ENCODE measurements at places on chromosomes 5 and 9. TPM values are rescaled to one million over a fixed set of nuclear protein-coding genes. Genes with fewer than 3 reads are reported as not detected.

The SLC24A2 gene
- not detected for polyA plus RNA-seq

The TAF7 gene
- 191 TPM for polyA plus RNA-seq

The SCGB3A1 gene
- polyA plus RNA-seq, result not detected

The SLC9A3 gene
- polyA plus RNA-seq, result 0.66 TPM

The OR1L8 gene
- polyA plus RNA-seq, result 0.64 TPM

The FBP1 gene
- 25.5 TPM for polyA plus RNA-seq

- DNase-seq, result no peak
Observed at GRCh38 chr5:16970260-16970659, 34.2 kb upstream of the MYO10 start.

- DNase-seq, result peak; percentile 85
Observed at GRCh38 chr5:65721720-65722574, at the start of the genes NLN and SGTB. TSS of gene NLN (plus strand) at chr5:65722205. CDS start at chr5:65722374, 169 bp downstream. TSS of gene SGTB (minus strand) at chr5:65722109. CDS start at chr5:65720807, 1,302 bp downstream.

DNA sequence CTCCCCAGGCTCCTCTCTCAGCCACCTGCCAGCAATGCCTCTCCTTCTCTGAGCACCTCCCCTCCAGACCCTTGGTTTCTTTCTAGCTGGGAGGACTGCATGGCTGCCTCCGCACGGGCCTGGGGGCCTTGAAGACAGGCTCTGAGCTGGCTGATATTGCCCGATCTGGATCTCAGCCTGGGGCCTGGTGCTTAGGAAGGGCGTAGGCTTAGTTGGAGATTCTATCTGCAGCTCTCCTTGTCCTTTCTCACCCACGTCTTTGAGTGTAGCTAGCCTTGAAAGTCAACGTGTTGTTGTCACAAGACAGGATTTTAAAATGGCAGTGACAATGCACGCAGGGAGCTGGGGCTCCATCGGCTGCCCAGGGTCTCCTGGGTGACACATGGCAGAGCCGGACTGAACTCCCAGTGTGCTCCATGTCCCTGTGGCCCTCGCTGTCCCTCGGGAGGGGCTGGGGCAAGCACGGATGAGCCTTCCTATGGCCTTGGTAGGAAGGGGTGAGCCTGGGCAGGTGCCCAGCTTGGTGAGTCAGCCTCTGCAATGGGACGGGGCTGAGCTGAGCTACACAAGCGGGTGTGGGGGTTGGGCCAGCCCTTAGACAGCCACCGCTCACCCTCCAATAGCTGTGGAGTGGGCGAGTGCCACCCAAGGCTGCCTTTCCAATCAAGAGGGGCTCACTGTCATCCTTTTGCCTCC lies 9.4 kb downstream of the ADAMTSL2 start:
- no peak for DNase-seq

DNA sequence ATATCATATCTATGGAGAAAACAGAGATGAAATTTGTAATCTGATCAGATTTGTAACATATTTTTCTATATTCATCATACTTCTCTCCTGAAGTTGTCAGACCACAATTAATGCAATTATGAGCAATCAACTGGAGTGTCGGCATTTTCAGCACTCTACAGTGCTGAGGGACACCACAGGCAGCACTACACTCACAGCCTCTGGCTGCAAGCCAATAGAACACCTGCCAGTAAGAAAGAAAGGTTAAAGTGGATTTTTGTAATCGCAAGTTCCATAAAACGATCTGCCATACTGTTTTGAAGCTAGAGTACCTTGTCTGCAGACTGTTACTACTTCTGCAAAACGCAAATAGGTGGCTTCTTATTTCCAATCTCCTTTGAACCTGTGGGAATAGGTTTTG lies 147.6 kb downstream of the ADAMTS6 start:
- DNase-seq, result no peak

DNA sequence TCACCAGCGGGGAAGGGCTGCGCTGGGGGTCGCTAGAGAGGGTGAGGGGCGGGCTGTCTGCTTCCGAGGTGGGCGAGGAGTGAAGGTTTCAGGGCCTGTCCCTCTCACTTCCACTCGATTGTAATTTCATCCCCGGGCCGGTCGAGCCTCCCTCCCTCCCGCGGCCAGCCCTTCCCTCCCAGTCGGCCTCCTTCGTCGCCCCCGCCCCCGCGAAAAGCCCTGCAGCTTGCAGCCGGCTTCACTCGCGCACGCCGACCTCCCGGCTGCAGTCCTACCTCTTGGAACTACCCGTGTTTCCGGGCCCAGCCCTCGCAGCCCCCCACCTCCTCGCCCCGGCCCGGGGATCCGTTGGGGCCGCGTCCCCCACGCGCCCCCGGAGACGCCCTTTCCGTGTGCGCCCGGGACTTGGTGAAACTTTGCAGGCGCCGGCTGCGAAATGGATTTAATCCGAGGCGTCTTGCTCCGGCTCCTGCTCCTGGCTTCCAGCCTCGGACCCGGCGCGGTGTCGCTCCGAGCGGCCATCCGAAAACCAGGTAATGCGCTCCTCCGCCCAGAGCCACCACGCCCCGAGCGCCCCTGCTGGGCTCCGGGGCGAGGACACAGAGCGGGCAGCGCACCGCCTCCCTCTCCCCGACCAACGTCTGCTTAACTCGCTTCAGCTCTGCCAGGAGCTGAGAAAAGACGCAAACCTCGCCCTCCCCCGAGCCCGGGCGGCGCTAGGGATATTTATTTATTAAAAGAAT lies at the start of gene EGFLAM:
Gene EGFLAM (plus strand): TSS at position 241 of the 743 bp plus-strand sequence. CDS start 196 bp downstream, at position 437.
- no peak for DNase-seq

- DNase-seq, result no peak
Observed at GRCh38 chr5:137833463-137833862, 34.2 kb upstream of the MYOT start.

- no peak for DNase-seq
Observed at GRCh38 chr9:38284039-38284575, 108.4 kb upstream of the ALDH1B1 start.

DNA sequence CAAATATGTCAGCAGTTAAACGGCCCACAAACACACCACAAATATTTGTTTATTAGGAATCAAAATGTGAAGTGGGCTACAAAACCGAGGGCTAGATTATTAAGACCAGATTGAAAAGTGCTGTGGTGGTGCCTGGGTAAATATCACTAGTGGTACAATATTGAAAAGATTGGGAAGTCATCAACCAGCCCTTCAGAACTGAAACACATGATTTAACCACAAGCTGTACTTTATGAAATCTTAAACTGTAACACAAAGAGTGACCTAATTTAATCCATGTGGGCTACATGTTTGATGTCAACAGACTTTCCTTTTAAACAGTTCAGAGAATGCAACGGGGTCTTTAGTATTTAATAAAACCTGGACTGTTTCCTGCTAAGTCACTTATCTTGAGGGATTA lies 182.3 kb downstream of the SPATA31D1 start:
- no peak for DNase-seq

DNA sequence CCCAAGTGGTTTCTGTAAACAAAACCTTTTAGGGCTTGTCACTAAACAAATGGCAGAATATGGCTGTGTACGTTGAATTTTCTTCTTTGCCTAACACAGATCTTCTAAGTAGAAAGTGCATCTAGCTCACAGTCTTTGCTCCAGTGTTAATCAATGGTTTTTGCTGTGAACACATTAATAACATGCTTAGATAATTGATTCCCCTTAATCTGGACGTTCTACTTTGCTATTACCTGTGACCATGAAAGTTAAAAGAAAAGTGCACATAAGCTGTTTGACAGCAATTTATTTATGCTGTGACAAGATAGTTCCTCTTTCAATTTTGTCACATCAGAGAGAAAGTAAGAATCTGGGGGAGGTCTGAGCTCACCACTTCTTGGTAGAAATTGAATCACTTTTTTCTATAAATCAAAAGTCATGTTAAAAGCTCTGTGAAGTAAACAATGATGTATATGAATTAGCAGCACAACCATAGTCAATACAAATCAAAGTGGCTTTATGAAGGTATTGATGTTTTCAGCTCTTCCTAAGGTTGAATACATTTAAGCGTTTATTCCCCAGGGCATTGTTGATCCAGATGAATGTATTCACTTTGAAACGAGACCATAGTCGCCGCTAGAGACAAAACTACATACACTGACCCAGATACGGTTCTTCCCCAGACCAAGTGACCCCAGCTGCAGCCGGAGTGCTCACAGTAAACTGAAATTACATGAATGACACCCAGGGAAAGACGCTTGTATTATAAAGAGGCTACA lies 174.6 kb upstream of the ZNF608 start:
- no peak for DNase-seq

DNA sequence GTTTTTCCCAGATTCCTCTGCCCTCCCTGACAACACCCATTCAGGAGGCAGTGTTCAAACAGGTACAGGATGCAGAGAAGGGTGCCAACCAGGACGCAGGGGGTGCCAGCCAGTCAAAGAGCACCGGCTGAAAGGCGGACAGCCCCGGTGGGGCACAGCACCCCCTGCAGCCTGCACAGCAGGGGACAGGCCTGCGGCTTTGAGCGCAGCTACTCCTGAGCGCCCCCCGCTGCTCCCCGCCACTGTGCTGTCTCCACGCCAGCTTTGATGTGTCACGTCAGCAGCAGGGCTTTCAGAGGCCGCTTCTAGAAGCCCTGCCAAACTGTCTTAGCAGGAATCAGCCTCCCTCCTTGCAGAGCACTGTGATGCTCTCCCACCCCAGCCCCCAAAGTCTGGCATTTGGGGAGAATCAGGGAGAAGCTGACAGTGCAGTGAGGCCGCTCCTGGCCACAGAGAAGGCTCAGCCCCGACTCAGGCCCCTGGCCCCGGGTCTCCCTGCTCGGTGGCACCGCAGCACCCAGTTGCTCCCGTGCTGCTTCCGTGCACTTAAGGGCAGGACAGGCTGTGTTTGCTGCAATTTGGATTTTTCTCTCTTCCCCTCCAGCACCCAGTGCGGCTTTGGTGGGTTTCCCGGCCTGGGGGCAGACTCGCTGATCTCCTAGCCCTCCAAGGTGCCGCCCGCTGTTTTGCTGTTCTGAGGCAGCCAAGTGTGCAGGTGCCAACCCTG lies 20.3 kb downstream of the AK8 start:
- DNase-seq, result no peak

DNA sequence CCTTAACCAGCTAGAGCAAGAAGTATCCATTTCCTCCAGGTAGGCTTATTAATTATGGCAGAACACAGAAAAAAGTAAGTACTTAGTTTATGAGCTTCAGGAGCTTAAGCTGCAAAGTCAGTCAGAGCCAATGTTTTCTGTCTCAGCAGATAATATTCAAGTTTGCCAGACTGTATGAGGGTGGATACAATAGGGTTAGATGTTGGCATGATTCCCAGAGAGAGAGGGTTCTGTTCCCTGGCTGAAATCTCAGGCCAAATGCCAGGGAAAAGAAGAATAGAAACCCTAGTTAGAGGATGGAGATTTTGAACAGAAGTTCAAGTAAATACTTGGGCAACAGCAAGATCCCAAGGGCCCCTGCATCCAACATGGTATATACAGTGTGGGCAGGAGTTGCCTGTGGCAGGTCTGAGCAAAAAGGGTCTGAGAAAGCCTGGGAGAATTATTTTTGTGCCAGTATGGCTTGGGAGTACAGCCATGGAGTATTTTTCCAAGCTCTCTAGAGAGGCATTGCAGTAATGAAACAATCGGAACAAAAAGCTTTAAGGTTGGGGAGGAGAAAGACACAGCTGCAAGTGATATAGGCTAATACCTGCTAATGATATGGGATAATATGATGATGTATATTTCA lies 31.0 kb upstream of the ISOC1 start:
- DNase-seq, result no peak

GRCh38 chr5:142680605-142681259 lies 5.2 kb downstream of the FGF1 start:
- DNase-seq, result no peak

DNA sequence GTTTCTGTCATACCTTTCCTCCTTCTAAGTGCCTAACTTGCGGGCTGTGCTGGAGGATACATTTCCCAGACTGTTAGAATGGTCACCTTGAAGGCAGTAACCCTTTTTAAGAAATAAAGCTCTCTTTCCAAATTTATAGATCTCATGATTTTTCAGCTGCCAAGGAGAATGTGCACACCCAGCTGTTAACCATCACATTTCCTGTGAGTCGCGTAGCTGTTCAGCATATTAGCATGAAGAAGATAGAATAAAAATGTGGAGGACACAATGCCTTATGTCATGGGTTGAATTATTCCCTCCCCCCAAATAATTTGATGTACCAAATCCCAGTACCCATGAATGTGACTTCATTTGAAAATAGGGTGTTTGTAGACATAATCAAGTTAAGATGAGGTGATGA lies 729.4 kb downstream of the MTRR start:
- no peak for DNase-seq

GRCh38 chr9:84212982-84213381 lies 127.6 kb downstream of the SLC28A3 start:
- no peak for DNase-seq

- no peak for DNase-seq
Observed at GRCh38 chr9:108857572-108857971, 1.8 kb upstream of the ACTL7B start.

DNA sequence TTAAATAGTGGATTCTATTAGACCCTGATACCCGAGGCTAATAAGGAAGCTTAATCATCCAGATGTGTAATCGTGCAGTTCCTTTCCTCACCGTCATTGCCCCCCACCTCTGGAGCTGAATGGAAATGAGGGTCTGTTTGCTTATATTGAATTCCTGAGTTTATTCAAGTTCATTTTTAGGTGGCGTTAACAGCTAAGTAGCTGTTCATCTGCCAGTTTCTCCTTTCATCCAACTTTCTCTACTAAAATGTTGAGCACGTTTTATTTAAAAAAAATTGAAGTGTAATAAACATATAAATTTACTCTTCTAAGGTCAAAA lies 291.0 kb downstream of the DOCK8 start:
- no peak for DNase-seq

DNA sequence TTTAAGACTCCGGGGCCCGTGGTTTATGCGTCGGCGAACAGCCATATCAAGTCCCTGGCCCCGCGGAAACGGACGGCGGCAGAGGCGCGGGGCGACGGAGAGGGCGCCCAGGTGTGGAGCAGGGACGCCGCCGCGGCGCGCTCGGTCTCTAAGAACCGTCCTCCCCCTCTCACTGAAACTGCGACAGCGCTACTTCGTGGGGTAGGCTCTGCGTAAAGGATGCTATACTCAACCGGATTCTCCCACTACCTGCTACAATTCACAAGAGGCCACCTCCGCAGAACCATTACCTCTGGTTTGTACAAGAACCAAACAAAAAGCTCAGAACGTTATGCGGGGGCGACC lies 404 bp downstream of the MRNIP start:
- no peak for DNase-seq

GRCh38 chr5:112862085-112862484 lies 998 bp downstream of the SRP19 start:
- no peak for DNase-seq

- no peak for DNase-seq
Observed at GRCh38 chr5:156515803-156516360, 188.9 kb downstream of the SGCD start.

DNA sequence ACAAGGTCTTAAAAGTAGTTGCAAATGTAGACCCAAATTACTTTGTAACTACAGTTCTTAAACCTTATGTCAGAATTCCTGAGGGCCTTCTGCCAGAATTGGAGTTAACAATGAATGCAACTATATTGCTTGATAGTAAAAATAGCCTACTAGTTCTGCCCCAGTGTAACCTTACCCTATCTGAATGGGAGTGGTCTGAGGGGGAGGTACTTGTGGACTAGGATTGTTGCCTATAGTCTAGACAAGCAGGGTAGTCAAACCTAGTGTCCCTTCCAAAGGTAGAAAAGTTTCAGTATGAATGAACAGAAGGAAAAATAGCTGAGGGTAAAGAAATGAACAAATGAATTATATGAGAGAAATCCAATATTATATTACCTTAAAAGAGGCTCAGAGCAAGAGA lies 242.2 kb downstream of the PJA2 start:
- no peak for DNase-seq

Measured in immature natural killer cell (primary cell).